ENCODE measurements at places on chromosomes 3 and 15.

DNA sequence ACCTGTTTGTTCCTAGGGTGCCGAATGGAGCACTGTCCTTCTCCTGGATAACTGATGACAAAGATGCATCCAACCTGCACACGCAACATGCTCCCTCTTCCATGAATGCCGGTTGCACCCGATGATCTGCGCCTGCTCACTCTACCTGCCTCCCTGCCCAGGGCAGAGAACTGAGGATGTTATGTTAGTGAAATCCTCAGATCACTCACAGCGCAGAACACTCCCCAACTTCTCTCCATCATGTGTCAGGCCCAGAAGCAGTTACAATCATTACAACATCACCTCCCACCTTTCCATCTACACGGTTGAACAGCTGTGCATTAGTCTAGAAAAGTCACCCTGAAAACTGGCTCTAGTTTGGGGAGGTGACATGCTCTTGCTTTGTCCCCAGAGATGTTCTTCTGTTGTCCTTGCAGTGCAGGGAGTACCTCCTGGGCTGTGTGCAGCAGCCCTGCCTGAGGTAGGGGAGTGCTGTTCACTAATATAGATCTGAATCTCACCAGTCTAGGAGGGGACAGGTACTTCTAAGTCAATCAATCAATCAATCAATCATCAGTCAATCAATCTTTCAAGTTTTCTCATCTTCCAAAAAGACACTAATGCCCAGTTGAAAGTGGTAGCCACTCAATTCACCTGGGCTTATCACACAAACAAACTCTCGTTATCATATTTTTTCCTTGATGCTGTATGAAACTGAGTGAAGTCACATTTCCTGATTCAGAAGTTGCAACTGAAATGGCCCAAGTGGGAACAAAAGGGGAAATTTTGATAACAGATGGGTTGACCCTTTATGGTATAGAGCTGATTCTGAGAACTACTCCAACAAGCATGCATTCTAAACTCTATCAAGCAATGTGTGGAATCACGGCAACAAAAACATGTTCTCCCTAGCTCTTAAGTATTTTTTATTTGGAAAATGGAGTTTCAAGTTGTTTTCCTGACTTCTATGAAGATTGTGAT, 15.4 kb upstream of the ISLR start:
- DNase-seq: no peak

GRCh38 chr15:33612721-33613304, 302.0 kb downstream of the RYR3 start:
- DNase-seq: no peak

DNA sequence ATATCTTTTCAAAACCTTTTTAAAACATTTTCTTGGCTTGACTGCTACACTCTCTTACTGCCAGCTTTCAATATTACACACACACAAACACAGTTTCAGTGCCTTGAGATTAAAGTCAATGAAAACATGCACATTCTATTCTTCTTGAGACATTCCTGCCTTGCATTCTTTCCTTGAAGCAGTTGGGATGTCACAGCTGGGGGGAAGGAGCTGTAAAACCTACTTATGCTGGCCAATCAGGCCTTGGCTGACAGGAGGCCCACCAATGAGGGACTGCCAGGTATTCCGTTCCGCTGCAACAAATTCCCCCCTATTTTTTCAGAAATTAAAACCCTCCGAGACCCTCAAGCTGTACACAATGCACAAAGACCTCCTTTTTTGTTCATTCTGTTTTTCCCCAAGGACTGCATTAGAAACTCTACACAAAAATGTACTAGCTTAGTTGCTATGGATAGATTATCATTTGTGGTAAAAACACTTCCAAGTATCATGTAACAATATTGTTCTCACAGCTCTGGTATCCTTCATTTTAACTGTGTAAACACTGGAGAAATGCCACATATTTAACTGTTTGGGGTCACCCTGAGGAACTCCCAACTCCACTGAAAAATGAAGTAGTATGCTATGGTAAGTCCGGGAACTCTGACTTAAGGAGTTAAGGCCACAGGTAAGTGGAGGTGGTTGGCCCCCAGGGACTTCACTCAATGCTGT, 18.5 kb downstream of the FSTL1 start:
- DNase-seq: no peak

GRCh38 chr3:42668413-42668760, 14.9 kb downstream of the ZBTB47 start:
- DNase-seq: no peak

DNA sequence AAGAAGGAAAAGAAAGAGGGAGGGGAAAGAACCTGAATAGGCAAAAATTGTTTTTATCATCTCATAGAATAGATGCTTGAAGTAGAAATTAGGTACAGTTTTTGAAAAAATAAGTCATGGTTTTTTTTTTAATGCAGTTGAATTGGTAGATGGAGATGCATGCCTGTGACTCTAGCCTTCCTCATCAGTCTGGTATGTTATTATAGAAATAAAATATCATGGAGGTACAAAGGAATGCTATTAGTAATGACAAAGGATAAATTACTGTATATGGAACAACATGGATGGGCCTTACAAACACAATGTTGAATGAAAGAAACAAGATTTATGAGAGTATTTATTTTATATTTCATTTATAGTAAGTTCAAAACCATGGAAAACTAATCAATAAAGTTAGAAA, 162.4 kb upstream of the GALNT15 start:
- DNase-seq: no peak

DNA sequence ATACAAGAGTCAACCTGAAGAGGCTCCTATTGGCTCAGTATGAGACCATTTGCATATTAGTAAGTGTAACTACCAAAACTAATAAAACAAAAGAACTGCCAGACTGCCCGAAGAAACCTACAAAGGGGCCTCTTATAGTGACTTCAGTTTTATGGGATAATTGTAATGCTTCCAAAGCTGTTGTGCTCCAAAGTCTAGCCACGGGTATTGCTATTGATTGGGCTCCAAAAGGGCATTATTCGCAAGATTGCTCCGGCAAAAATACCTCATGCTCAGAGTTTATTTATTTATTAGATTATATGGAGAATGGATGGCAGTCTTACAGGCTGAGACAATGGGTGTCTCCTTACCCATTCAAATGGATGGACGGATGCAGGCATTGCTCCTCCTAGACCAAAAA, 11.4 kb downstream of the RPL22L1 start:
- DNase-seq: no peak

DNA sequence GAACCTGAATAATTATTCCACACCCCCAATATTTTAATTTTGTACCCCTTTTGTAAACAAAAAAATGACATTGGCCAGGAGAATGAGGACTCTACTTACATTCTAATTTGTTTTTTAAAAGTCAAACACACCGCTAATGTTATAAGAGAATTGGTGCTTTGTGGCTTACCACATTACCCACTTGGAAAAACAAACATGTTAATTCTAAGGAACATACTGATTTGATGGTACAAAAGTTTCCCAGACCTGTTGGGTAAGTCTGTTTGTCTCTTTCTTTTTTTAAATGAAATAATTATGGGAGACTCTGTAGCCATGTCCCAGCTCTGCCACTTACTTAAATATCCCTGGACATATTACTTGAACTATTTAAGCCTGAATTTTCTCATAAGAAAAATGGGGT, 352.5 kb upstream of the C2CD4B start:
- no peak for DNase-seq

DNA sequence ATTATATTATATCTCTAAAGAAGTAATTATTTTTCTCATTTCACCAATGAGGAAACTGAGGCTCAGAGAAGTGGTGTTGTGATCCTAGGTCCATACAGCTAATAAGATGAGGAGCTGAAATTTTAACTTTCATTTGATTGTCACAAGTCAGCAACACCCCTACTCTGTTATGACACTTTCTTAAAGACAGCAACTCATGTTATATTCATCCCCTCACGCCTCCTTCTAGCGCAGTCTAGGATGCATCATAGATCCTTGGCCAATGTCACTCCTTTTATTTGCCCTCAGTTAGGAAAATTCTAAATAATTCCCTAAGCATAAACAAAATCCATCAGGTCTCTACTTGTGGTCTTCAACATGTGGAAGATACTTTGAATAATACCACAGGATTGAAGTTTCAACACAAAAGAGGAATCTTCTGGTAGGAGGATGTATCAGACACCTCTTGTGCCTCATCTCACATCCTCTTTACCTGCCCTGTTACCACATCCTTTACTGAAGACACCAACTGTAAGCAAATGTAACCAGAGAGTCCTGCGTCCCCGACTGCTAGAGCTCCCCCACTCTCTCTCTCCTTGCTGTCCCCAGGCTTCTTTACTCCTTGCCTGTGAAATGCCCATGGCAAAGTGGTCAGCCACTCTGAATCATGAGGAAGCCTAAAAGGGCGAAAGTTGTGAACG, 53.7 kb downstream of the TRIM42 start:
- DNase-seq: no peak

DNA sequence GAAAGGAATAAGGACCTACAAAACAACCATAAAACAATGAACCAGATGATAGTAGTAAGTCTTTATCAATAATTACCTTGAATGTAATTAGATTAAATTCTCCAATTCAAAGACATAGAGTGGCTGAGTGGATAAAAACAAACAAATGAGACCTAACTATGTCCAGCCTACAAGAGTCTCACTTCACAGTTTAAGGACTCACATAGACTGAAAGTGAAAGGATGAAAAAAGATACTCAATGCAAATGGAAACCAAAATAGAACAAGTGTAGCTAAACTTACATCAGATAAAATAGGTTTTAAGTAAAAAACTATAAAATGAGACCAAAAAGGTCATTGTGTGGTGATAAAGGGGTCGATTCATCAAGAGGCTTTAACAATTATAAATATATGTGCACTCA, 21.9 kb upstream of the NR1I2 start:
- no peak for DNase-seq

- no peak for DNase-seq
Measured at GRCh38 chr3:143824735-143825385, 23.4 kb downstream of the SLC9A9 start.

DNA sequence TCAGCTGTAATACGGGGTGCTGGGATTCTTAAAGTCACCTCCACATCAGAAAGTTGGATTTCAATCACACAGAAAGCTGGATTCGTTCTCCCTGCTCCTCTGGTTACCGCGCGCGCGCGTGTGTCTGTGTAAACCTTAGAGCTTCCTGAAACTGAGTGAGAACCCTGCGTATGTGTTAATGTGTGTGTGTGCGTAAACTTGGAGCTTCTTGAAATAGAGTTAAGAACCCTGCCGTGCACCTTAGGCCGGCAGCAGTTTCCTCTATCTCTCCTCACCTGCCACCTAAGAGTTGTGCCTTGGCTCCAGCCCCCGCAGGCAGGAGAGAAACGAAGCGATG, 531 bp downstream of the LZTFL1 start:
- DNase-seq: no peak

- no peak for DNase-seq
Measured at GRCh38 chr3:119677641-119677934, 382 bp upstream of the COX17 start.

GRCh38 chr15:59329570-59330350, 42.9 kb downstream of the MYO1E start:
- no peak for DNase-seq

GRCh38 chr3:78115983-78116382, 1076.1 kb downstream of the ROBO2 start:
- no peak for DNase-seq

DNA sequence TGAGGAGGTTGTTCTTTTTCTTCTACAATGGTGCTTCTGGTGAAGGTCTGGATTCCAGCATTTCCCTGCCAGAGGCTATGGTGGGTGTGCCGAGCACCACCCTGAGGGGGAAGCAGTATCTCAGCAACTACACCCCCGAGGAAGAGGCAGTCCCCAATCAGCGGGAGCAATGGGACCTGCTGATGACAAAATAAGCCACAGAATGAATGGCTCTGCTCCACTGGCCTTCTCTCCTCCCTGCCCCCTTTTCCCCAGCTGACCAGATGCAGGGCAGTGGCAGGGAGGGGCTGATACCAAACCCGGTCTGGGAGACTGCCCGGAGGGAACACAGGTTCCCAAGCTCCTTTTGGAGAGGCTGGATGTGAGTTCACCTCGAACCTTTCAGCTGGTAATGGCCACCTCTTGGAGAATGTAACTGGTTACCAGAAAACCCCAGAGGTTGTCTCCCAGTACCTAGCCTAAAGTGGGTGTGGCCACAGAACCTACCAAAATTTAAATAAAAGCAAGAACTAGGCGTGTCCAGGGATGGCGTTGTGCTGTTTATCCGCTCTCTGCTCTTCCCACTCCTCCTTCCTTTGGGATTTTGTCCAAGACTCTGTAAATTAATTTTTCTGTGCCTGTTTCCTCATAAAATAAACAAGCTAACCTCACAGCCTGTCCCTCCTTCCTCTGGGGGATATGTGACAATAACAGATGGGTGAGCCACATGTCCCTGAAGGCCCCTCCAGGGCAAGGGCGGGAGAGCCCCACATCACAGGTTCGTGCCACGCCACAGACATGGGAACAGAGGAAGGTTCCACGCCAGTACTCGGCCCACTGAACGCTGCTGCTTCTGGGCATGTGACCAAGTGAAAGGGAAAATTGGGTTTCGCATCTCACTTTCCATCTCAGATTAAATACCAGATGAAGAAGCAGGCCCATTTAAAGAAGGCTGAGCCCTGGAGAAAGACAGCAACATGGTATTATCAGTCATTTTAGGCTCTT, 35.1 kb upstream of the SPTBN5 start:
- DNase-seq: no peak
